Activated CD4-positive, alpha-beta T cell treated with anti-CD3 and anti-CD28 coated beads, Interleukin-10, Interleukin-2, amounts not matched to agents 100 ng/mL and 50 ng/mL, durations not matched to agents 16 hours and 8 hours (primary cell): ENCODE measurements at places on chromosomes 4 and X.

GRCh38 chr4:162274354-162274753, 110.6 kb upstream of the FSTL5 start:
- no peak for DNase-seq

- no peak for DNase-seq
These were observed 9.1 kb downstream of the PPAT start for GRCh38 chr4:56426273-56426672.

DNA sequence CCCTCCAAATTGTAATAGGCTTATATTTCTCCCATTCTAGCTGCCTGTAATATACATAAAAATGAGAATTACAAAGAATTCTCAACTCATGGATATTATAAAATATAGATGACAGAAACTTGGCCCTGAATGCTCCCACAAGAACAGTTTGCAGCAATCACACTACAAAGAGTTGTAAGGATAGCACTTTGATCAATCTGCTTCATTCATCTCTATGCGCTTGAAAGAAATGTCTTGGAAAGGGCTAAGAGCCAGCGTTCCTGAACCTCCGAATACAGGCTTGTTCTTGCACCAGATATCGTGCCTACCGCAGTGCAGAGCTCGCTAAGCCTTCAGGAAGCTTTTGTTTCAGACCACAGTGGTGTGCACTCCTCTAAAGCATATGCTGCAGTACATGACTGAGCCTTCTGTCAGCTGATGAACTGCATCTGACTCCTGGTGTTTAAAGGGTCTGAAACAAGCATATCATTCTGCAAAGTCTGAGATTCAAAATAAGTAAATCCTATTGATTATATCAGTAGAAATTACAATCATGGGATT, 417.6 kb upstream of the ZFP42 start:
- no peak for DNase-seq

DNA sequence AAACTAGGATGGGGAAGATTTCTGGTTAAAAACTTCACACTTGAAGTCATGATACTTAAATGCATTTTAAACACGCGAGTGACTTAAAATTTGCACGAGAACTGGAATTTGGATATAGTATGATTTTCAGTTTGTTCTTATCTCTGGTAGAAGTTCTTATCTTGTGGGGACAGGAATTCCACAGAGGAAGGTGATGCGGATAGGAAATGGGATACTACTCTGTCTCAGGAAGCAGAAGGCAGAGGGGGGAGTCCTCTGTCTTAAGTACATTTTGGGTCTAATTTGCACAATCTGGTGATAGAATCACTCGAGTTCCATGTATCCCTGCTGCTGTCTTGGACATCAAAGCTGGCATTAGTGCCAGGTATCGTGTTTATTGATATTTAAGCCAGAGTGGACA, 53.3 kb downstream of the TLL1 start:
- no peak for DNase-seq

DNA sequence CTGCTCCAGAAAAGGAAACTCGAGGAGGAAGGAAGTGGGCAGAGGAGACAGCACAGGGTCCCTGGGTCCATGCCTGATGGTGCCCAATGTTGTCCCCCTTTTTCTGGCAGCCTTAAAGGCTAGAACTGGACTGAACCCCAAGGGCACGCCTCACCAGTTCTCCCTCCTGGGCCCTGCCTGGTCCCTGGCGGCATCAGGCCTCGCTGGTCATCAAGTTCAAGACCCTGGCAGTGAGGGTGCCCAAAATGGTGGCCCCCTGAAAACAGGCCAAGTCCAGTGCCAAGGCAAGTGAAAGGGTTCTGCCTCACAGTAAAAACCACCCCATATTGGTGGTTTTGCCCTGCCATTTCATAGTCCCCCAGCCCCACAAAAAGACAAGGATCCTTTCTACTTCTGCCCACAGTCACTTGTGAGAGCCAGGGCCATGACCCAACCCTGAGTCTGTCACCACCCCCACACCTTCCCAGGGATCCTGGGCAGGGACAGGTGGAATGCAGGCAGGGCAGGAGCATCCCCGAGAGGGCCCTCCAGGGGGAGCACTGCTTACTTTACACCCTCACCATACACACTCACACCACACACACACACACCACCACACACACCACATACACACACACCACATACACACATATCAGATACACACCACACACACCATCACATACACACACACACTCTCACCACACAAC, 107.6 kb downstream of the DCTD start:
- DNase-seq: peak; percentile 39

DNA sequence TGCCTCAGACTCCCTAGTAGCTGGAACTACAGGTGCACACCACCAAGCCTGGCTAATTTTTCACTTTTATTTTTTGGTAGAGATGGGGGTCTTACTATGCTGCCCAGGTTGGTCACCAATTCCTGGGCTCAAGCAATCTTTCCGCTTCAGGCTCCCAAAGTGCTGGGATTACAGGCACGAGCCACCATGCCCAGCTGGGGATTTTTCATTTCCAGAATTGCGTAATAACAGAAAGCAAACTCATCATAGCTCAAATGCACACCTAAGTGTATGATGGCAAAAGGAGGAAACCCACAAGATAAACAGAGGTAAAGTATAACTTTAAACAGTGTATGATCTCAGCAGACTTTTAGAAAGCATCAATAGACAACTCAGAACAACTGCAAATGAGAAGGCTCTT, 56.2 kb downstream of the TEX11 start:
- no peak for DNase-seq

DNA sequence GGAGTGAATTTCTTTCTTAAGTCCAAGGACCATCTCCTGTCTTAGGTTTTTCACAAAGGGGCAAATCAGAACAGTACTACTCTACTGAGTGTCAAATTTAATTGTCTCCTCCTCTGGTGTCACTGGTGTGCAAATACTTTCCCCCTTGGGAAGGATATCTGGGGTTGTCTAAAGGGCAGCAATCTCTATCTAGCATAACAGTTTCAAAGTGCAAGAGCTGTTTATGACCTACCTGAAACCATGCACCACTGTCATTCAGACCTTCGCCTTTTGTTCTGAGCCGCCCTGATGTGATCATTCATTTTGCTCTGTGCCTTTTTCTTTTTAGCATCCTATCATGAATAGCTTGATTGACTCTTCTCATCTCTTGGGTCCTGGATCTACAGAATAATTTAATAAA, 39.3 kb downstream of the IL1RAPL1 start:
- DNase-seq: no peak

DNA sequence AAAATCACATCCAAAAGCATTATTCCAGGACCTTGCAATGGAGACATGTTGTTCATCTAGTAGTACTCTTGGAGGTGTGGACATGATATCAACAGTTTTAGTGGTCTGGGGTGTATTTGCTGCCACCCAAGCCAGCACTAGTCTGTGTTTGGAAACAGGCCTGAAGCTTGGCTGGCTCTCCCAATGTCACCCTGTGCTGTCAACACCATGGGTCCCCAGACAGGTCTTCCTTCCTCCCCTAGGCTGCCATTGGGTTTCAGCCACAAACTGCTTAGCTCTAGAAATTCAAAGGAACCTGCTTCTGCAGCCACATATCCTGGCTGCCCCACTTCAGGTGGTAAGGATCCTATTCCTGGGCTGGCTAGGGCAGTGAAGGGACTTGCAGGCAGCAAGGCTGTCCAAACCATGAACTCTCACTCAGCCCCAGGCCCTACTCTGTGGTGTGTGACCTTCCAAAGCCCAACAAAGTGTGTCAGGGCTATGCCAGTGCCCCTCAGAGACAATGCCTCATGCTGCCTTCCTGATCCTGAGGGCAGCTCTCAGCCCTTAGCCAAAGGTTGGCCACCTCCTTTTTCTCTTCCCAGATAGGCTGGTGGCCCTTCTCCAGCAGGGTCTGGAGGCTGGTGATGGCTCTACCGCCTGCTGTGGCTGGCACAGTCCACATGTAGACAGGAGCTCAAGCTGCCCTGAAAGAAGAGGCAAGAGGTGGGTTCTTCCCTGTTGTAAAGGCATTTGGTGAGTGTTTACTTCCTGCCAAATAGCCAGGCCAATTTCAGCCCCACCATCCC, 18.3 kb downstream of the AMER1 start:
- DNase-seq: no peak

- peak; percentile 18 for DNase-seq
These were observed 14.6 kb downstream of the APBB2 start for GRCh38 chr4:41199788-41200187.

GRCh38 chrX:55030271-55031205, at the start of gene ALAS2:
TSS of gene ALAS2 (minus strand) at chrX:55030977. CDS start at chrX:55026000, 4,977 bp downstream.
- DNase-seq: no peak

DNA sequence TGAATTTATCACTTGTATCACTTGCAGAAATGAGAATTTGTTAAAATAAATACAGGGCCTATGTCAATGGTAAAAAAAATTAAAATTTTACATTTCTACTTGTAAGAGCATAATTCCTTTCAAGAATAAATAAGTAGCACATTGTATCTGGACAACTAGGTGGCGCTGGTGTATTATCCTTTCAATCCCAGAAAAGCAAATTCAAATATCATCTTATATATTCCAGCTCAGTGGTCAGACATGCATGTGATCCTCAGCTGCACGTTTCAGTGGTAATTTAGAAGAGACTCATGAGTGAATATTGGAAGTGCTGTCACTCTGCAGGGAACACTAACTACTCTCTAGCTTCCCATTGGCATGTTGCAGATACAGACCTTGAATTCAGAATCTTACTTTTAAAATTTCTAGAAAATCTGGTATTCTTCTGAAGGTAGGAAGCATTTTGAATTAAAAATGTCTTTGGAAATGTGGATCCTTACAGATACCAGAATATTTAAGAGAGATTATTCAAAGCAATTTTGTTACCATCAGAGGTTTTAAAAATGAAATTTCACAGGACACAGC, 1414.7 kb upstream of the TENM3 start:
- peak; percentile 1 for DNase-seq
